ENCODE measurements at places on chromosomes 12 and 14. TPM values are rescaled to one million over a fixed set of nuclear protein-coding genes. Genes with fewer than 3 reads are reported as not detected.
A peak's percentile ranks its signal among the peaks of the same experiment; 100 is the strongest.

DNA sequence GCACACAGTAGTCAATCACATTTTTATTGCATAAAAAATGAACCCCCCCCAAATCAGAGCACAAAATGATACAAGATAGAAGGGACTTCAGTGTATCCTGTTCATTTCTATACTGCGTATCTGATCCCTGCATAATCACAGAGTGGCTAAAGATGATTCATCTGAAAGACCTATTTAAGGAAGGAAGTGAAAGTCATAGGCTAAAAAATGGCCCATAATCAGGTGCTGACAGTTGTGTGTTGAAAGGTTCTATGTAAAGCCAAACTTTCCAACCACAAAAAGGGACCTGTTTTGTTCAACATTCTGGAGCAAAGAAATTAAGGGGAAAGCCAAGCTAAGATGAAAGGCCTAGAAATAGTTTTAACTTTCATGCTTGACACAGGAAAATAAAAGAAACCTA lies 147.8 kb upstream of the ATP2B1 start:
- H3K36me3 ChIP-seq: no peaks in the 10 kb centered on the region
- H3K27me3 ChIP-seq: no peaks in the 10 kb centered on the region
- H3K4me3 ChIP-seq: no peak overlapping the region
- no peak overlapping the region for H3K27ac ChIP-seq

- peaks cover 2% of the 10 kb centered on the region for H3K36me3 ChIP-seq
- H3K27ac ChIP-seq: peak overlapping the region; percentile 62
- peaks cover 3% of the 10 kb centered on the region for H3K27me3 ChIP-seq
These were observed 20.3 kb downstream of the SYNE3 start for GRCh38 chr14:95496111-95496681.

- no peaks in the 10 kb centered on the region for H3K27me3 ChIP-seq
- no peak overlapping the region for H3K27ac ChIP-seq
- no peak overlapping the region for H3K4me3 ChIP-seq
- no peak for DNase-seq
These were observed 41.4 kb upstream of the PPFIA2 start for GRCh38 chr12:81800298-81801148.

GRCh38 chr12:116827432-116827831 lies 53.8 kb downstream of the HRK start:
- no peak overlapping the region for H3K4me3 ChIP-seq
- no peak overlapping the region for H3K27ac ChIP-seq
- peaks cover 2% of the 10 kb centered on the region for H3K27me3 ChIP-seq
- no peaks in the 10 kb centered on the region for H3K4me1 ChIP-seq
- H3K36me3 ChIP-seq: no peaks in the 10 kb centered on the region

DNA sequence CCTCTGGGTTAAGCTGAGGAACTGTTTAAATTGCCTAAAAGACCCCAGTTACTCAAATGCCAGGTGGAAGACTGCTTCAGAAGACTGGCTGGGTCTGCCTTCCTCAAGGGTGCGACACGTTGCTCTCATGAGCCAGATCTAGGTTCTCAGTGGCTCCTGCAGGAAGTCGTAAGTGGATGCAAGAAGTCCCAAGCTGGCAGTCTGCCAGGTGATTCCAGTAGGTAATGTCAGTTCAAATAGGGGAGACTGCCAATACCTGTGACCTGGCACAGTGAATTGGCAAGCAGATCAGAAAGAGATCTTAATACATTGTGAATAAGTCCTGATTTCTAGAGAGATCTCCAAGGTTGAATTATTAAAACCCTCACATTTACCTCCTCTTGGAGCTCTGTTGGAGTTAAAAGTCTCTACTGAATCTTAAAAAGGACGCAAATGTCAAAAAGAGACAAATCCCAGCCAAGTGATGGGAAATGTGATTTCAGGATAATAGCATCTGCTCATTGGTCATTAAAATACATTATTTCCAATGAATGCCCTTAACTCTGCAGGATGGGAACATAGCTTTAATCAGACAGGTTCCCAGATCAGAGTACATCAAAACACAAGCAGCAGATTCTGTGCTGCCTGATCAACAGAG lies 98.8 kb upstream of the FRMD6 start:
- no peak for DNase-seq
- H3K4me1 ChIP-seq: peaks cover 8% of the 10 kb centered on the region
- H3K27me3 ChIP-seq: no peaks in the 10 kb centered on the region
- H3K4me3 ChIP-seq: no peak overlapping the region
- H3K36me3 ChIP-seq: no peaks in the 10 kb centered on the region

DNA sequence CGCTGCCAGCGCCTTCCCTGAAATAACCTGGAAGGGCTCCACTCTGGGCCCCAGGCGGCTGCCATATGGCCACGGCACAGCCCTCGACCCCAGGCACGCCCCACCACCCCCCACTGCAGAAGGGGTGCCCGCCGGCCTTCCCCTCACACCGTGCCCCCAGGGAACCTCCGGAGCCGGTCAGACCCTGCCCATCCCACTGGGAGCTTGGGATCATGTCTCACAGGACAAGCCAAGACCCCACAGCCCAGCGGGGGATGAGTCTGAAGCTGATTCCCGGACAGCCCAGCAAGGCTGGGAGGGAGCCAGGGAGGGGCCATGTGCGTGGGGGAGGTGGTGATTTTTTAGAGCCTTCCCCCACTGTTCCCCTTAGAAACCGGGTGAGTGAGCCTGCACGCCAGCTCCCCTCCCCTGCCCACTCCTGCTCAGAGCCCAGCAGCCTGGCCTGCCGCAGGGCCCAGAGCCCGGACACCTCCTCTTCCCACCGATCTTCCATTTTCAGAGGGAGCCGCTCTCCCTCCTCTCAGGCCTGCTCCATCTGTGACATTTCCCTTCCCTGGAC lies 1.4 kb downstream of the RIMBP2 start:
- H3K4me3 ChIP-seq: peak overlapping the region; percentile 85
- DNase-seq: peak; percentile 38
- H3K27ac ChIP-seq: peak overlapping the region; percentile 72
- peaks cover 14% of the 10 kb centered on the region for H3K27me3 ChIP-seq

DNA sequence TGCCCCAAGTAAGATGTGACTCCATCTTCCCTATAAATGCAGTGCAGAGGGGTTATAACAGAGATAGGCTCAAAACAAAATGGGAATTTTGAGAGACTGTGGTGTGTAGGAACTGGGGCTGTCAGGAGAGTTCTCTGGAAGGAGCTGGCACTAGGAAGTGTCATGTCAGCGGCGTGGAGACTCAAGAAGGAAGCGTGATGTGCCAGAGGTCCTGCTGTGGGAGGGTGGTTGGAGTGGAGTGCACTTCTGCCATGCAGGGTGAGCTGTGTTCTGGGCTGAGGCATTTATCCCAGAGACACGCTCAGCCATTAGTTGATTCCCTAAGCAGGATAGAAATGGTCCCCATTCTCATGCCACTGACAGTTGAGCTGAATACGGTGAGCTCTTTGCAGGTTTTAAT lies 19.0 kb downstream of the GLT1D1 start:
- no peak for DNase-seq
- H3K27me3 ChIP-seq: peaks cover 3% of the 10 kb centered on the region
- H3K36me3 ChIP-seq: peaks cover 20% of the 10 kb centered on the region

GRCh38 chr12:101931498-101932326 lies 54.3 kb downstream of the DRAM1 start:
- H3K36me3 ChIP-seq: no peaks in the 10 kb centered on the region
- H3K4me1 ChIP-seq: no peaks in the 10 kb centered on the region
- DNase-seq: no peak
- no peak overlapping the region for H3K4me3 ChIP-seq
- no peak overlapping the region for H3K27ac ChIP-seq

DNA sequence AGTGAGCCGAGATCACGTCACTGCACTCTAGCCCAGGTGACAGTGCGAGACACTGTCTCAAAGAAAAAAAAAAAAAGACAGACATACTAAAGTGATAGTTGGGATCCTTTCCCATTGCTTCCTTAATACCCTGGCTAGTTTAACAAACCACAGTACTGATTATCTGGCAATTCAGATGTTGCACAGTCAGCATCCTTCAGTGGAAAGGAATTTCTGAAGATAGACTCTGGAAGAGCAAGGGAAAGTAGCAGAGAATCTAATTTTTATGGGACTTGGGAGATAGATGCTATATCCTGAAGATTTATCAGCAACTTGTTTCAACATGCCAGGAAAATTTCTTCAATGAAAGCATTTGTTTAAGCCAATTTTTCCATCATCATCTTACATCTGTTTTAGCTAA lies 6.5 kb upstream of the PPFIBP1 start:
- no peaks in the 10 kb centered on the region for H3K27me3 ChIP-seq
- no peak overlapping the region for H3K27ac ChIP-seq
- no peaks in the 10 kb centered on the region for H3K36me3 ChIP-seq
- DNase-seq: no peak
- no peak overlapping the region for H3K4me3 ChIP-seq

- H3K27ac ChIP-seq: no peak overlapping the region
- H3K4me3 ChIP-seq: no peak overlapping the region
- H3K4me1 ChIP-seq: no peaks in the 10 kb centered on the region
- no peak for DNase-seq
These were observed 24.5 kb upstream of the ULK1 start for GRCh38 chr12:131869871-131870418.

GRCh38 chr12:12788131-12788530 lies 2.7 kb downstream of the APOLD1 start:
- H3K4me3 ChIP-seq: peak overlapping the region; percentile 68
- peaks cover 5% of the 10 kb centered on the region for H3K27me3 ChIP-seq
- H3K36me3 ChIP-seq: no peaks in the 10 kb centered on the region
- peaks cover 6% of the 10 kb centered on the region for H3K4me1 ChIP-seq
- no peak for DNase-seq

DNA sequence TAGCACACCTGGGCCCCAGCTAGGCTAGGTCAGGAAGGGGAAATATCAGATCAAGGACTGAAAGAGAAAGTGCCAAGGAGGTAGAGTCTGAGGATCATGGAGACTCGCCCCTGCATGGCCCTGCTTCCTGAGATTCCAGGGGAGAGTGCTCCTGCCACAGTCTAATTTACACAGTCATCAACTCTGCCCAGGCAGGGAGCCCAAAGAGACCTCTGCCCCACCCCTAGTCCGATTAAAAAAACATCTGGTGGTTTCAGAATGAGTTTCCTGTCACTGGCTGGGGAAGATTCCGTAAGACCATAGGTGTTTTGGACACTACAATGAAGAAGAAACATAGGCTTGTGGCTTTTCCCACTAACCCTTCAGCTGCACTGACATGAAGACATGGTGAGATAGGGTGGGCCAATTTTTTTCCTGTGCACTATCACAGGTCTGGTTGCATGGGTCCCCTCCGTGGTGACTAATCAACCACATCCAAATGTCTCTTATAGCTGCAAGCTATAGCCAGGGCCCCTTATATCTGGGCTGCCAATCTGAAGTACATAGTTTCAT lies 31.5 kb upstream of the GZMB start:
- H3K36me3 ChIP-seq: peaks cover 5% of the 10 kb centered on the region
- H3K27ac ChIP-seq: no peak overlapping the region
- H3K27me3 ChIP-seq: no peaks in the 10 kb centered on the region
- no peak for DNase-seq

DNA sequence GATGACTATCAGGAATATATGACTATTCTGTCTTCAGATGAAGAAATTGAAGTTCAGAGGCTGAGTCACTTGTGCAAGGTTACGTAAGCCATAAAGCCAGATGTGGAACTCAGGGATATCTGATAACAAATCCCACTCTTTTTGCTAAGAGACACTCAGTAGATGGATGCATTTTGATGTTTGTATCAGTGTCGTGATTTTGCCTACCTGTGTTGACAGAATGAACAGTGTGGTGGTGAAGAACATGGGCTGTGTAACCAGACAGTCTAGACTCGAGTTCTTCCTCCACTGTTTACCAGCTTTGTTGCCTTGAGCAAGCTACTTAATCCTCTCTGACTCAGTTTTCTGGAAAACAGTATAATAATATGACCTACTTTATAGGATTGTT lies 93.9 kb downstream of the DAAM1 start:
- no peak for DNase-seq
- peaks cover 17% of the 10 kb centered on the region for H3K36me3 ChIP-seq
- H3K27ac ChIP-seq: no peak overlapping the region
- H3K4me3 ChIP-seq: no peak overlapping the region

GRCh38 chr12:71223139-71223538 lies 65.3 kb upstream of the TSPAN8 start:
- H3K4me1 ChIP-seq: peaks cover 30% of the 10 kb centered on the region
- peak overlapping the region; percentile 10 for H3K27ac ChIP-seq
- no peaks in the 10 kb centered on the region for H3K36me3 ChIP-seq
- DNase-seq: no peak

- H3K36me3 ChIP-seq: no peaks in the 10 kb centered on the region
- DNase-seq: no peak
- peaks cover 4% of the 10 kb centered on the region for H3K4me1 ChIP-seq
These were observed 14.5 kb downstream of the KIF26A start for GRCh38 chr14:104152686-104153393.

GRCh38 chr12:82203086-82203485 lies 155.1 kb downstream of the CCDC59 start:
- peaks cover 9% of the 10 kb centered on the region for H3K36me3 ChIP-seq
- H3K4me3 ChIP-seq: no peak overlapping the region
- H3K4me1 ChIP-seq: no peaks in the 10 kb centered on the region
- H3K27me3 ChIP-seq: no peaks in the 10 kb centered on the region

GRCh38 chr14:33120966-33121365 lies 182.3 kb downstream of the NPAS3 start:
- H3K4me3 ChIP-seq: no peak overlapping the region
- peaks cover 11% of the 10 kb centered on the region for H3K4me1 ChIP-seq
- no peaks in the 10 kb centered on the region for H3K27me3 ChIP-seq
- no peak for DNase-seq
- no peaks in the 10 kb centered on the region for H3K36me3 ChIP-seq

DNA sequence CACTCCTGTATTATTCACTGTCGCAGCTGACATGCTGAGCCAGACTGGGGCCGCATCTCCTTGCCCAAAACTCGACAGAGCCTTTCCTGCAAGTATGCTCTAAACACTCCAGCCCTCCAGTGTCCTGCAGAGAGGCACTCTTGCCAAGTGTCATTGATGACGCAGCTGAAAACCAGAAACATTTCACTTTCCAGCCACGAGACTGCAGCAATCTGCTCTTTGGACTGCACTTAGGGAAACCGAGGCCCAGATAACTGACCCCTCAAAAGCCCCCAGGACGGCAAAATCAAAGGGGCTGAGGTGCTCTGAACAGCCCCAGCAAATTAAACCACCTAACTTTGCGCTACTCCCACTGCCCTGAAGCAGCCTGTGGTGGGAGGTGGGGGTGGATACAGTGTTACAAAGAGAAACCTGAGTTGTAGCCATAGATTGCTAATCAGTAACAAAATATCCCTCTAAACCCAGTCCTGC lies 2.6 kb downstream of the CCDC85C start:
- H3K36me3 ChIP-seq: no peaks in the 10 kb centered on the region
- peaks cover 31% of the 10 kb centered on the region for H3K4me1 ChIP-seq
- peak overlapping the region; percentile 88 for H3K4me3 ChIP-seq
- H3K27ac ChIP-seq: no peak overlapping the region
- no peak for DNase-seq

GRCh38 chr14:58491593-58491992 lies 64.1 kb downstream of the KIAA0586 start:
- H3K4me3 ChIP-seq: no peak overlapping the region
- no peak for DNase-seq
- no peak overlapping the region for H3K27ac ChIP-seq
- H3K36me3 ChIP-seq: no peaks in the 10 kb centered on the region
- no peaks in the 10 kb centered on the region for H3K27me3 ChIP-seq
- H3K4me1 ChIP-seq: no peaks in the 10 kb centered on the region

- DNase-seq: no peak
- no peaks in the 10 kb centered on the region for H3K36me3 ChIP-seq
- no peak overlapping the region for H3K27ac ChIP-seq
- no peak overlapping the region for H3K4me3 ChIP-seq
These were observed 1005.5 kb downstream of the VRK1 start for GRCh38 chr14:97802430-97803373.

Gene AGAP2
- 45.5 TPM for total RNA-seq

Gene SIX1
- total RNA-seq: 79.6 TPM

Gene C1R
- total RNA-seq: 1.0 TPM

Gene TESPA1
- not detected for total RNA-seq

Gene SYNDIG1L
- 1.5 TPM for total RNA-seq

Gene LDHB
- 539 TPM for total RNA-seq

Gene CLBA1
- total RNA-seq: 5.9 TPM

Gene CCDC197
- total RNA-seq: not detected

Measured in glutamatergic neuron (in vitro differentiated cells).